ENCODE measurements at places on chromosomes 3 and 15.

DNA sequence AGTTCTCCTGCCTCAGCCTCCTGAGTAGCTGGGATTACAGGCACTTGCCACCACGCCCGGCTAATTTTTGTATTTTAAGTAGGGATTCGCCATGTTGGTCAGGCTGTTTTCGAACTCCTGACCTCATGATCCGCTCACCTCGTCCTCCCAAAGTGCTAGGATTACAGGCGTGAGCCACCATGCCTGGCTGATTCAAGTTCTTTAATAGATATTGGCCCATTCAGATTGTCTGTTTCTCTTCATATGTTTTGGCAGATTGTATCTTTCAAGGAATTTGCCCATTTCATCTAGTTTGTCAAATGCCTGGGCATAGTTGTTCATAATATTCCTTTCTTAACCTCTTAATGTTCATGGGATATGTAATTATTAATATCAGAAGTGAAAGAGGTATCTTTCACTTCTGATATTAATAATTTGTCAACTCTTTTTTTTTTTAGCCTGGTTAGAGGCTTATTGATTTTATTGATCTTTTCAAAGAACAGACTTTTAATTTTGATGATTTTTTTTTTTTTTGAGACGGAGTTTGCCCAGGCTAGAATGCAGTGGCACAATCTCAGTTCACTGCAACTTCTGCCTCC, 40.2 kb upstream of the ZFAND6 start:
- DNase-seq, result no peak

DNA sequence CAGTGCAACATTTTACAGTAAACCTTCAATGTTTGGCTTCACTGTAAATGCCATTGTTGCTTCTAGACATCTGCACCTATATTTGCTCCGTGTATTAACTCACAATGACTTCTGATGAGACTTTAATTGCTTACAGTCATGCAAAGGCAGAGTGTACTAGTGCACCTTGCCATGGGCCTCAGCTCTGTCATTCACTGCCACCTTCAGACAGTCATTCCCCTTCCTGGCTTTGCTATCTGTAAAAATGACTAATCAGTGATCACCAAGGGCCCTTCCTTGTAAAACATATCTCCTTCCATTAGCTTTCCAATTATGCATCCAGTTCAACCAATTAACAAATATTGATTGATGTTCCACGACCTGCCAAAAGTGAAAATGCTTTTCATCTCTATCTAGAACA, 120.3 kb downstream of the ARRDC4 start:
- DNase-seq, result no peak

DNA sequence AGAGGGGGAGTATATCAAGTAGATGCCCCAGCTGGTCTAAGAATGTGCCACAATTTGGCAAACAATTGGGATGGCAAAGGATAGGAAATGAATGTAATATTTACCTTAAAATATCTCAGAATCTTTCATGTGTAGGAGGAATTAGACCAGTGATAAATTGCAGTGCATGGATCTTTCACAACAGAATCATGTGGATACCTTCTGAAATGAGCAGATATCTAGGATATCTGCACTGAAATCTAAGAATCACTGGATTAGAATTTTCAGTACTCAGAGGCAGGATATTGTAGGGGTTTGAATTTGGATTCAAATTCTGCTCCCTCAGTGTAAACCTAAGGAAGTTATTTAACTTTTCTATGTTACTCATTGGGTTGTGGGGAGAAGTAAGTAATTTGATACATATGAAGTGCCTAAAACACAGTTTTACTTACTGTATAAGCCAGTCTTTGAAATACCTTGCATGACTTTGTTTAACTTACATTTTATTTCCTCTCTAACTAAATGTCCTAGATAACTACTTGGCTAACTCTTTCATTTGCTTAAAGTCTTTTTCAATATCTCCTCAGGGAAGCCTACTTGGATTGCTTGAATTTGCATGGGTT, 8.8 kb downstream of the IL1RAP start:
- DNase-seq, result no peak

- DNase-seq, result no peak
These were observed 55.4 kb downstream of the LRCH3 start for GRCh38 chr3:197846491-197846890.

GRCh38 chr3:67030785-67031740, 33.0 kb downstream of the KBTBD8 start:
- DNase-seq, result no peak

DNA sequence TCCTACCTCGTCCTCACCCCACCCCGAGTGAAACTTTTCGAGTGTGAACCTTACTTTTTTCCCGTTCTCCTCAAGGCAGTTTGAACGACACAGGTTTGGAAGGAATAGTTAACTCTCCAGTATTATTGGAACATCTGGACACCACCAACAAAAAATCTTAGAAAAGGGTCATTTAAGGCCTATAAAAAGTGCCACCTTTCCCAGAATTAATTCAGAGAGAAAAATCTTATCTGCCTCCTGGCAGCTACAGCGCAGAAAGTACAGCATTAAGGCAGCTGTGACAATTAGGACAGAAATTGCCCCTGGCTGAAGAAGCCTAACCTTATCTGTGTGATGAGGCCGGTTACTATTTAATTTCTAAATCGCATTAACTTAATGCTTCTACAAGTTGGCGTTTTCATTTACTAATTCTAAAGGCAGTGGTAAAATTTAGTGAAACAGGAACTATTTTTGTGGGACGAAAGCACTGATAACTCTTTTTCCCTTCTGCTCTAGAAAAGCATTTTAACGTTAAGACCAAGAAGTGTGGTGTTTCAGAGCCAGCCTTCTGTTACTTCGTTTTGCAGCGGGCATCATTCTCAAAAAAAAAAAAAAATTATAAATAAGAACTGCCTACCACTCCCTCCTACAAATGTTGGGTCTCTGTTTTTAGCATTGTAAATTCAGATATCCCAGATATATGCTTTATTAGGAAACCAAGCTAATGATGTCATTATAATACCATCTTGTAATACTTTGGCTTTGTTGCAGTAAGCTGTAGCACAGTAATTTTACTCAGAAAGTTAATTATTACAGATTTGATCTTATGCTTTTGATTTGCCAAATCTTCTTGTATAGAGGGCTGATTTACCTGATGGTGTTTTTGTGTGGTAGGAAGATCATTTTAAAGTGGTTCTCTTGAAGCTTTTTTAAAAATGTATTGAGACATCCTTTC, 1.4 kb downstream of the ATP11B start:
- DNase-seq, result no peak

DNA sequence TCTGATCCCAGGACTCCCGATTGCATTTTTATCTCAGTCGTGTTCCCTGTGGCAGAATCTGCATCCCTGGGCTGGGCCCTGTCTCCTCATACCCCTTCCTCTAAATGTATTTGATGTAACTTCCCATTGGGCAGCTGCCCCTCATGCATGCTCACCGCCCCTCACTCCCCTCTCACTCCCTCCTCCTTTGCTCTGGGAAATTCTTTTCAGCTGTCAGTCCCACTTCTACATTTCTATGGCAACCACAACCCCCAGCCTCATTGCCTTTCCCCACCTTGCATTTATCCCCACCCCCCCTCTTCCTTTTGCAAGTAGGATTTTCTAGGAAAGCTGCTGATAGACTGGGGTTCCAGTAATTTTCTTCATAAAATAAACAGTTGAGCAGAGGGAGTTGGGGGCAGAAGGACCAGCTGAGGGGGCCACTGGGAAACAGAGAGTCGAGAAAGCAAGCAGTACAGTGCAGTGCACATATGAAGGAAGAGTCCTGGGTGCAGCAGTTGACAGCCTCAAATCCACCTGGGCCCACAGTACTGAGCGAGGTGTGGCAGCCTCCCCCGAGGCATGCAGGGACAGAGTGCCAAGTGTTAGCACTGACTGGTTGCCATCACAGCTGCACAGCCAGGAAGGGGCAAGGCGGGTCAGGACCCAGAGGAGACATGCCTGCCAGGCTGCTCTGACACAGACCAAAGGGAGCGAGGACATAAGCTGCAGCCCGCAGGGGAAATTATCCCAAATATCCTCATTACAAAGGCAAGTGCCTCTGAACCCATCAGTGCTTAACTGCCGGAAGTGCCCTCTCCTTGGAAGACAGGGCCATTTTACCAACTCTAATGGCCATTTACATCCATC, 476.3 kb downstream of the EPHB1 start:
- no peak for DNase-seq

GRCh38 chr15:25987638-25988037, 124.5 kb upstream of the ATP10A start:
- DNase-seq, result no peak

- no peak for DNase-seq
These were observed 1.7 kb downstream of the KLHL40 start for GRCh38 chr3:42686832-42687650.

DNA sequence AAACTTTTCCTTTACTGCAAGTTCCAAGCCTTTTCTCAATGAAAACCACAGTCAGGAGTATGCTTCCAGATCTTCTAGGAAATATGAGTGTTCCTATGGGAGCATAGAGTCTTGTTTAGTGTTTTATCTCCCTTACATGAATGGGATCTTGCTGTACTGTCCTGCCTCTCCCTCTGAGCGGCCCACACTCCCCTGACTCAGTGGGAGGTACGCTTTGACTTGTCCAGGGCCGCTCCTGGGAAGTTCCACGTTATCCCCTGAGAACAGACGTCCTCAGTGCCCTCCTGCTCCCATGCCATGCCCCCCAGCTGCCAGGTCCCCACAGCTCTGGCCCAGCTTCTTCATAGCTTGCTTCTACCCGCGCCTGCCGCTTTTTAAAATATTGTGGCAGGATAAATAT, 28.9 kb upstream of the VPS33B start:
- no peak for DNase-seq

DNA sequence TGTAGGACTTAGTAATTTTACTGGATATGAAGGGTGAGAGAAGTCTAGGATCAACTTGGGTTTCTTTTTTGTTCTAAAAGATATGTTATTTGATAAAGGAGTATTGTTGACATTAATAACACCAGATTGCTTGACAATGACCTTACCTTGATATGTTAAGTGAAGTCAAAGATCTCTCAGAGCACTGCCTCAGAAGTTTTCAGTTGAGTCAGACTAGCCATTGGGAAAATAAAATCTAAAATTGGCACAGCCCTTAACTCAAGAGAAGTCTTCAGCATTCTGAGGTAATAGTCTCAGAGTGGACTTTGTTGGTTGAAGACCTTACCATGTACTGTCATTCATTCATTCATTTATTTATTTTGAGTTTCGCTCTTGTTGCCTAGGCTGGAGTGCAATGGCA, 22.4 kb upstream of the ZNF609 start:
- no peak for DNase-seq

DNA sequence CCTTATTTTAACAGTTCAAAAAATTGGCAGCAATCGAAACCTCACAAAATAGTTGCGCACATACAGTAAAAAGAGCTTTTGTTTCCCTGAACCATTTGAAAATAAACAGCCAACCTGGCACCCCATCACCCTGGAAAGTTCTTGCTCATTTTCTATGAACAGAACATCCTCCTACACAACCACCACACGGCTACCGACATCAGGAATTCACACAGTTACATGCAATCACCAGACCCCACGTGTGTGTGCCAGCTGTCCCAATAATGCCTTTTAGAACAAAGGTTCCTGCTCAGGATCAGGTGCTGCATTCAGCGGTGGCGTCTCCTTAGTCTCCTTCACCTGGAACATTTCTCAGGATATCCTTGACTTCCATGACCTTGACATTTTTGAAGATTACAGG, 186.5 kb downstream of the KLF13 start:
- no peak for DNase-seq

DNA sequence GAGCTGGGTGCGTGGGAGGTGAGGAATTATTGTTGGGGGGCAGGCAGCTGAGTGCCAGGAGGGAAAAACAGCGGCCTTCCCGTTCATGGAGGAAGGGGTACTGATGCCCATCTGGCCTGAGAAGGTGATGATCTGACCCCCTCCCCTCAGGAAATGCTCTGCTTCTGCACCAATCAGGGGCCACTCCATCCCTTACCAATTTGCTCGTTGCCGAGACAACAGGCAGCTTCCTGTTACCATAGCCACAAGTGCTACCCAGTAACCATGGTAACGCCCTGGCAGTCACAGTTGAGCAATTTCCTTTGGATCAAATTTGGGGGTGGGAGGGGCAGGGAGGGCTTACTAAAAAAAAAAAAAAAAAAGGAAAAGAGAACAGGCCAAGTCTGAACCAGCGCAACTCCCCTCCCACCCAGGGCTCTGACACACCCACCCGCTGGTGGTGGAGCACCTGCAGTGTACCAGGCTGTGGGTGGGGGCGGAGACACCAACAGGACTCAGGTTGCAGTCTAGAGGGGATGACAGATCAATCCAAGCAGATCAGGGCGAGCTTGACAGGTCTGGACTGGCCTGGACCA, 13.7 kb downstream of the CELF6 start:
- DNase-seq, result no peak

DNA sequence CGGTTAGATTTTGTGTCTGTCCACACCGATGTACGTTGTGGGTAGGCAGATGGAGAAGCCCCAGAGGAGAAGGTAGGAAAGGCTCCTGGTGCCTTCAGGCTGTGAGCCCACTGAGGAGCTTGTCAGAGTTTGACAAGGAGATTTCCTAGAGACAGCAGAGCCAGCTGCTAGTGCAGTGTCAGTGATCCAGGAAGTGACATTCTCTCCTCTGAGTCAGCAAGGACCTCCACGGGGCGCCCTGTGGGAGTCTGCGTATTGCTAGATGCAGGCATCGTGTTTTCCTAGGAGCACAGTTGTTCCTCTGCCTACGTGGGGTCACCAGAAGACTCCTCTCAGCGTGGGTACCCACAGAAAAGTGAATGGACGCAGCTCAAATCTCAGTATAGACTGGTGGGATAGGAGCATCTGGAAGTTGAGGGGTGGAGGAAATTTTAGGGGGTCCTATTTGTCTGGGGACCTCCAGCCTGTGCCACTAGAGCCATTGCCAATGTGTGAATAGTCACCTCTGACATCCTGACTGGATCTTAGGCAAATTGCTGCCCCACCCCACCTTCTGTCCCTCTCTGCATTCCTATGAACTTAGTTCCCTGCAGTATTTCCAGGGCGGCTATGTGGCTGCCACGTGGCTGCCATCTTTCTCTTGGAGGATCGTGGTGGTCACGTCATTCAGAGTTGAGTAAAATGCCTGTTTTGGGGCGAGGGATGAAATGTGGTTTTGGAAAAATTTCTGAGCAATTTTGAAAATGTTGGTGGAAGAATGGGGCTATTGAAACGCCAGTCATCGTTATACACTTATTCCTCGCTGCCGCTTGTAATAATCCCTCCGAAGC, 84.8 kb upstream of the KLHL25 start:
- DNase-seq, result no peak

- no peak for DNase-seq
These were observed 15.8 kb upstream of the SOX2 start for GRCh38 chr3:181695661-181696491.

DNA sequence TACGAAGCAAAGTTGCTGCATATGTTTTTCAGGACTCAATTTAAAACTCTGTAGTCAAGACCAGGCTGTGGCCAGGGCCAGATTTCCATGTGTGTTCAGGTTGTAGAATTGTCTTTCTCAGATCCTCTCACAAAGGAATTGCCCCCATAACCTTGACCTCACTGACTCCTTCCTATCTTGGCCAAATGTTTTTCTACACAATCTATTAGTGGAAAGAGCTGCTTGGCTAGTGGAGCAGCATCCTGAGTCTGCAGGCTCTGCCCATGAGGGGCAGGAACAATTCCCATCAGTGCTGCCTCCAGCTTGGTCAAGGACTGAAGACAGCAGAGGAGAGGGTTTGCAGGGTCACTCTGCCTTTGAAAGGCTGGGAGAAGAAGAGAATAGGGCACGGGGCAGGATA, 6.9 kb upstream of the TBC1D21 start:
- no peak for DNase-seq

GRCh38 chr3:94909726-94910125, 846.9 kb downstream of the NSUN3 start:
- no peak for DNase-seq

GRCh38 chr15:69039516-69040225, 25.2 kb downstream of the NOX5 start:
- no peak for DNase-seq
